NCI-H1417 treated with DMSO at 0.1 percent for 48 hours (cell line): ENCODE measurements at places on chromosomes 7 and 10.

GRCh38 chr7:128361411-128362379 lies at the start of gene PRRT4:
Gene PRRT4, minus strand, starts transcription at chr7:128361690.
- no peak for DNase-seq

DNA sequence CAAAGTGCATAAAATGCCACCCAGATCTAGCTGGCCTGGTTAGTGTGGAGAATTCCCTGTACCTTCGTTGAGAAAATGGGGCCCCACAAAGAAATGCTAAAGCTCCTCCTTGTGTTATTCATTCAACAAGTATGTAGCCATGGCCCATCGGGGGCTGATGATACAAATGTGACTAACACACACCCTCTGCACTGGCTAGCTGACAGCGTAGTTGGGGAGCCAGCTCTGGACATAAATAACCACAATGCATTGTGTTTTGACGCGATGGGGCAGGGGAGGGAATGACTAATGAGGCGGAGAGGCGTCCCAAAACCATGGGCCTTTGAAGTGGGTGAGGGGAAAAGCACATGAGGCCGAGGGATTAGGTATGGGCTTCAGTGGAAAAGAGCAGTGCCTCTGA lies 28.2 kb upstream of the ASL start:
- no peak for DNase-seq

DNA sequence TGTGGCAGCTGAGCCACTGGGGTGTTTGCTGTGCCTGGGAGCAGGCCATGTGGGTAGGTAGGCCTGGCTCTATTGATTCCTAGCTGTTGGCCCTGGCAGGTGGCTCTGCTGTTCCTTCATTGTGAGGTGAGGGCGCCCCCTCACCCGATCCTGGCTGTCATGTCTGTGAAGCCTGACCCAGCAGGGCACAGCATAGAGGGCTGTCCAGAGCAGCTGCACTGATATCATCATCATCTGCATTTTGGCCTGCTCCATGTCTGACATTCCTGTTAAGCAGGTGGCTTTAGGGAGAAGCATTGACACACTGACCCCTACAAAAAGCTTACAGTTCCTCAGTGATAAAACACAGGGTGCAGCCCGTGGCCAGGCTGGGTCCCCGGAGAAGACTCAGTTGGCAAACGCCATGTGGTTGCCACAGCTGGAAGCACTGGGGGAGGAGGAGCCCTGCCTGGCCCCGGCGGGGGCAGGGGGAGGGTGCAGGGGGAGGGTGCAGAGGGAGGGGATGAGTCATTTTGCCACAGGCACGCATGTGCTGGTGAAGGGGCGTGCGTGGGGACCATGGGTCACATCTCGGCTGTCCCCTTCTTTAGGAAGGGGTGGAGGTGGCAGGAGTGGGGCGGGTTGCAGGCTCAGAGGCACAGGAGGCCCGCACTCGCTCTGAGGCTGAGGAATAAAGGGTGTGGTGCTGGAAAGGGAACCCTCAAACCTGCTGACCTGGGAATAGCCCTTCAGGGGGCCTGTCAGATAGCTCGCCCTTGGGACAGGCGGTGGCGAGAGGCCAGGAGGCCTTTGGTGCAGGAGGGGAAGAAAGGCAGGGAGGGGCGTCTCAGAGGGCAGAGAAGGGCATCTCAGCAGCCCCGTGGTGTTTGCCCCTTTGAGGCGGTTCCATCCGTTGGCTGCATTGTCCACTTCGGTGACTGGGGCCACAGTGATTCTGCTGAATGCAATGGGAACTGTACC lies 31.6 kb downstream of the IKZF1 start:
- no peak for DNase-seq

DNA sequence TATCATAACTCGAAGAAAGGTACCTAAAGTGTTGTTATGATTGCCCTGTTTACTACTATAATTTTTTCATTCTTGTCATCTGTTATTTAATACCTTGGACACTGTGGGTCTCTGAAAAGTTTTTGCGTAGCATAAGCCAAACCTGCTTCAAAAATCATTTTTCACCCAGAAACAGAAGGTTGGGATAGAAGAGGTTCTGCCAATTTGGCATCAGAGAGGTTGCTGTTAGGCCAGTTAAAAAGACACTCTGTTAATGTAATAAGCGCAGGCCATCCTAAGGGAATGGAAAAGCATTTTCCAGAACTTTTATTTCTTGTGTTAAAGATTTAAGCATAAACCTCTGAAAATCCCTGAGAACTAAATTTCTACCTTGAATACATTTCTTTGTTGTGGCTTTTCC lies 212.2 kb downstream of the BMPER start:
- no peak for DNase-seq
